KBM-7 (cell line): ENCODE measurements at places on chromosomes 7 and 10.

DNA sequence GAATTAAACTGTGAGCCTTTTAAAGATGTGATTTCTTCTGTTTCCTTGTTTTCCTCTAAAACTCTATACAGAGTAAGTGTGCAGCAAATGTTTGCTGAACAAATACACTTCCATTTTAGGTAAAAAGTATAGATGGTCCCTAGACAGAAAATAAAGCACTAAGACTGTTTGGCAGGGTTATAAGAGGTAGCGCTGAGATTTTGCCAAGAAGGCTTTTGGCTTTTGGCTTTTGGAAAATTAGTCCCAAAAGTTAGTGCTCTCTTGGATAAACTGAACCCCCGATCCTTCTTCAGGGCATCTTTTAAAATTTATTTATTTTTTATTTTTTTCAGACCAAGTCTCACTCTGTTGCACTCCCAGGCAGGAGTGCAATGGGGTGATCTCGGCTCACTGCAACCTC, 175.7 kb upstream of the NRP1 start:
- no peak for DNase-seq

GRCh38 chr7:151819866-151820265, 57.0 kb downstream of the PRKAG2 start:
- no peak for DNase-seq

DNA sequence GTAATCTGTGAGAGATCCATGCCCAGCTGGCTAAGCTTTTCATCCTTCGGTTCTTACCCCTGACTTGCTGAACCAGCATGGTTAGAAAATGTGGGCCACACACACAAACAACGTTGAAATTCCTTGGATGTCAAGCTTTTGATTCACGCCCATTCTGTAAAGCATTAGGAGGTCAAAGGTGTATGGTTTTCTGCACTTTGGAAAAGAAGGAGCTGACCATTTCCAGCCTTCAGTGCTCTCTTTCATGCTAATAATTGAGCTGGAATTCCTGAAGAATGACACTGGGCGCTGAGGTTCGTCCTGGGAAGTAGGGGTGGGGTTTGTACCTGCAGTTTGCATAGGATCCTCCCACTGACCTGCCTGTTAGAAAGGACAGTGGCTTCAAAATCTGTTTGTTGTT, 23.1 kb downstream of the KLF6 start:
- DNase-seq, result no peak

GRCh38 chr7:140235114-140235513, 58.3 kb upstream of the KDM7A start:
- DNase-seq, result no peak

DNA sequence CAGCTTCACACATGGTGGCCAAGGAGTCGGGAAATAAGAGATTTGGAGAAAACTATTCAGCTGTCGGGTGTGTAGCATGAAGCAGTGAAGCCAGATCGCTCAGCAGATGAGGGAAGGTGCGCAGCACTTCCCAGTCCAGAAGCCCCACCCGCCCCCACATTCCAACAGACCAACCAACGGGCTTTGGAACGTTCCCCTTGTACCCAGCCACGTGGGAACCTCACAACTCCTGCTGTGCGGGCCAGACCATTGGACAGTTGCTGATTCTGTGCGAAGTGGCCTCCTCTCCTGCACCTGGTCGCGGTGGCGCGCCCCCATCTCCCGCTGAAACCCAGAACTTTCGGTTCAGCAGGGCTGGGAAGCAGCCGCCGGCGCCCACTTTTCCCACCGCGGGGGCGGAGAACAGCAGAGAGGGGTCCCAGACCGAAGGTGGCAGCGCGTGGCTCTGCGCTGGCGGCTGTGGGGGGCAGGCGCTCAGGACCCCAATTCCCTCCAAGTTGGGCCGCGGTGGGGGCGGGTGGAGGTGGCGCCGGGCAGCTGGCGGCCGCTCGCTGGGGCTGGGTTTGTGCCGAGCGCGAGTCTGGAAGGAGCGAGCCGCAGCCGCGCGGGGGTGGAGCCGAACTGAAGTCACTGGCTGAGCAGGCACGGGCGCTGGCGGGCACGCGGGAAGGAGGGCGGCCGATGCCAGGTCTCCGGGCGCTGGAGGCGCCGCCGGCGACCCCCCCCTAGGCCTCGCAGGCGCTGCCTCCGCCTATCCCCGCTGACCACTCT, 1301.5 kb upstream of the SORCS1 start:
- DNase-seq, result no peak

- DNase-seq, result no peak
These were observed 225.5 kb upstream of the NFE2L3 start for GRCh38 chr7:25926451-25926850.

DNA sequence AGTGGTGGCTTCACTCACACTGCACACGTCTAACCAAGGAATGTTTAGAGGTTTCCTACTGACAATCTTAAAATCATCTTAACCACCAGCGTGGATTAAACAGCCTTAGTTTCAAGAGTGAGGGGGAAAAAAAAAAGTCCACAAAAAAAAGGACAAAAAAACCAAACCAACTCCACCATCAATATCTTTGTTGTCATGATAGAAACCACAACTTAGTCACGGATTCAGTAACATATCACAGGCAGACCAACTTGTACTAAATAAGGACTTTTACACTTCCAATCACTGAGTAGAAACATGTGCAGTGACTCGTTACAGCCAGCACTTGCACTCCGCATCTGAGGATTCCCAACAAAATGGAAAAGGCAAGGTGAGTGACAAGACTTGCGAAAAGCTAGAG, 46.5 kb downstream of the FAM171A1 start:
- no peak for DNase-seq

GRCh38 chr7:35380739-35381224, 126.9 kb upstream of the TBX20 start:
- peak; percentile 57 for DNase-seq

DNA sequence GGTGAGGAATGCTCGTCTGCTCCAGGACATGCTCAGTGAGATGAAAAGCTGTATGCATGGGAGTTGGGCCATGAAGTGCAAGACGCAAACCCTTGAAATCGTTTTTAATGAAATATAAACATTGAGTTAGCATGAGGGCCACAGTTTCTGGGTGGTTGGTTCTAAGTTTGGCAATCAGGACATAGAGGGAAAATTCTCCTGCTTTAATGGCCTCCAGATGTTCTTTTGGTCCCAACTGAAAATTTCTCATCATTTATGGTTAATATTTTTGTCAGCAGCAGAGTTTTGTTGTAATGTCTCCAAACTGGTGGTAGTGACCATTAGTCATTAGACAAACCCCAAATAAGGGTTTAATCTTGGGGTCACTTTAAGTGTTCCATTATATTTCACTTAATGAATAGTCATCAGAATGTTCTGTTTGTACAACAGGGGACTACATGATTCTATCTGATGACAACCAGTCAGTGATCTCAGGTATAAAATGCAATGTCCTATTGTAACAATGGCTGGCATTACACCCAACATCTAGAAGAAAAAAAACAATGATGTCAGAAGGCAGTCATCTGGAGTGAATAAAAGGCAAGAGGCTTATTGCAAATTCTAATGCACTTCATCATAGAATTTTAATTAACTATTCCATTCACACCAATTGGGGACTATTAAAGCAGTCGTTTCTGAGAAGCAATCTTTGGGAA, 197.4 kb downstream of the JCAD start:
- no peak for DNase-seq

DNA sequence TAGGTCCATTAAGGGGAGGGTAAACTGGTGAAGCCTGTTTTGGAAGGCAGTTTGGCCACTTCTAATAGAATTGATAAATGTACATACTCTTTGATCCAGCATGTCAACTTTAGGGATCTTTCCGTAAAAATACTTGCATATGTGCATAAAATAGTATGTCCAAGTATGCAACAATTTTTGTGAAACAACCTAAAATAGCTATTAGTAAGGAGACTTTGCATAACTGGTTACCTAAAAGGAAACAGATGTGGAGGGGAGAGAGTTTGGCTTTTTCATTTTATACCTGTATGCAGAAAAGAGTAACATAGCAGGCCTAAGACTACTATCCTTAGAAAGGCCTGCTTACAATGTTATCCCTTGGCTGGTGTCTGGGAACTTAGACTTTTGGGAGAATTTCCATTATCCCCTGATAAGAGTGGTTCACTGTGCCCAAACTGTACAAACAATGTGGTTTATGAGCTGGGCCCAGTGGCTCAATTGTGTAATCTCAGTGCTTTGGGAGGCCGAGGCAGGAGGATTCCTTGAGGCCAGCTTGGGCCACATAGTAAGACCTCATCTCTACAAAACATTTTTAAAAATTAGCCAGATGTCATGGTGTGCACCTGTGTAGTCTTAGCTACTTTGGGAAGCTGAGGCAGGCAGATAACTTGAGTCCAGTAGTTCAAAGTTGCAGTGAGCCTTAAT, 21.3 kb downstream of the PTPN12 start:
- DNase-seq, result no peak

DNA sequence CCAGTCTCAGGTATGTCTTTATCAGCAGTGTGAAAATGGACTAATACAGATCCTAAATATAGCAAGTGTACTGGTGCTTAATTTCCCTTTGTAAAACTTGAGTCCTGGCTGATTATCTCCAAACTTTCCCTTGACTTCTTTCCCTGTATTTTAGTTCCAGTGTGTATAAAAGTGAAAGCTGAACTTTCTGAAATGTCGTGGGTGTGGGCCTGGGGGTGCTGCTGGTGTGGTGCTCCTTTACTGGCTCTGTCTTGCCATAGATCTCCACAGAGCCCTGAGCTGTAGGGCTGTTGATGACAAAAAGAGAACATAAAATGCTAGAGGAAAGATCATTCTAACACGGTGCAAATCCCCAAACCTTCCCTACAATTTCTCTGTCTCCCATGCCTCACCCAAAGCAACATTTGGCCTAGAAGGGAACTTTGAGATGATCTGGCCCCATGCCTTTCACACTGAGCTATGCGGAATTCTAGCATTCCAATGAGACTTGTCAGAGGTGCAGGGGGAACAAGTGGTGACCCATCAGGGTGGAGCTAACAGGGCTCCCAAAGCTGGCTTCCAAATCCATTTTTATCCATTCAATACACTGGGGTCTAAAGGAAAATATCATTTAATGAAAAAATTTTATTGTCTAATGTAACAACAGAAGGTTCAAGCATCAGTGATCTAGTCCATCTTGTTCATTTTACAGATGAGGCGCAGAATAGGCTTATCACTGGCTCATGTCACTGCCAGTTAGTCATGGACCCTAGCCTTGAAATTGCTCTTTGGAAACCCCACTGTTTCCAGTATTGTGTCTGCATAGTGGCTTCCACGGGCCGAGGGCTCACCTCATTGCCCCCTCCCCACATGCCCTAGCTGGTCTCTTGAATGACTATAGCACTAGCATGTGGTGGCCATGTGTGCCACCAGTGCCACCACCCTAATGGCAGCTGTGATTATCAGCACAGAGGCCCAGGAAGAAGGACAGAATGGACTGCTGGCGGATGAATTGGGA, 1000.9 kb downstream of the LRMDA start:
- DNase-seq, result no peak

GRCh38 chr7:43583424-43584194, 701 bp downstream of the STK17A start:
- peak; percentile 74 for DNase-seq

GRCh38 chr10:52004342-52004949, 305.1 kb upstream of the CSTF2T start:
- DNase-seq, result peak; percentile 40

DNA sequence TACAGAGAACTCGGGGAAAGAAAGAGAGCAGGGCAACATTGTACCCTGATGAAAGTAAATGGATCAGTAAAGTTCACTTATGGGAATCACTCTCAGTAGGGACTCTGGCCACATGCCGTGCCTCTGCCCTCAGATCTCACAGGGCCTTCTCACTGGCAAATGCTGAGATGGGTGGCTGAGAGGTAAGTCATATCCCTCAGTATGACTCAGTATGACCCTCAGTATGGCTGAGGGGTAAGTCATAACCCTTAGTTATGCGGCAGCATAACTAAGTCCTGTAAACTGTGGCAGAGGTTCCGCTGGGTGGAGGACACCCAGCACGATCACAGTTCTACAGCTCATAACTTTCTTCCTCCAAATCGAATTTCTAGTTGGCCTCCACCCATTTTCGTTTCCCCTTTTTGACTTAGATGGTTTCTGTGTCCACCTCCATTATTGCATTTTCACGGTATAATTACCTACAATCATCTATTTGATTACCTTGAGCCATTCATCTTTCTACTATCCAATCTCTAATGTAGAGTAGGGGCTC, 26.5 kb upstream of the WNT16 start:
- no peak for DNase-seq

DNA sequence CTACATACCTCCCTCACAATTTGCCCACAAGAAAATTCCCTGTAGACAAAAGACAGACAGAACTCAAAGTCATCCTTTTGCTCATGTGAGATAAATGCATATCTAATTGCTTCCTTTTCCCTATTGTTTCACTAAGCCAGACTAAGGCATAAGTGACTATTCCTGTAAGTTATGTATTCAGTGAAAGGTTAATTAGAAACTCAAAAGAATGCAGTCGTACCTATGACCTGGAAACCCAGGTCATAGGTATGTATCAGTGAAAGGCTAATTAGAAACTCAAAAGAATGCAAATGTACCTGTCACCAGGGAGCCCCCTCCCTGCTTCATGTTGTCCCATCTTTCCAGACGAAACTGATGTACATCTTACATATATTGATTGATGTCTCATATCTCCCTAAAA, 10.3 kb upstream of the GARS1 start:
- no peak for DNase-seq

GRCh38 chr7:40015790-40016296, 65.8 kb downstream of the CDK13 start:
- peak; percentile 78 for DNase-seq

- DNase-seq, result peak; percentile 68
These were observed 704 bp upstream of the ERLIN1 start for GRCh38 chr10:100186253-100187212.

DNA sequence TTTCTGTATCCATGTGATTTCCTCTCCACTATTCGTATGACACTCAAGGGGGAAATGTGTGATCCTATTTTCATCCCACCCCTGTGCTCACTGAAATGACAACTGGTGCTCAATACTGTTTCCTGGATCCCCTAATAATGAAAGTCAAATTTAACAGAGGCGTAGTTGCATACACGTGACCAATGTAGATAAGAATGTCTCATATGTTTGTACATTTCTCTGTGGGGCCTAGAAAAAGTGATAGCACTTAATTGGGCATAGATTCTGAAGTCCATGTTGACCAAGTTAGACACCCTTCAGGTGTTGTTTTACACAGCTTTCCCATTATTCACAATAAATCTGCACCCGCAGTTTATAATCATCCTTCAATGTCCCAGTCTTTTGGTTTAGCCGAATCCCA, 59.1 kb downstream of the JAZF1 start:
- DNase-seq, result no peak

- DNase-seq, result no peak
These were observed 3.3 kb downstream of the LFNG start for GRCh38 chr7:2522780-2523433.

DNA sequence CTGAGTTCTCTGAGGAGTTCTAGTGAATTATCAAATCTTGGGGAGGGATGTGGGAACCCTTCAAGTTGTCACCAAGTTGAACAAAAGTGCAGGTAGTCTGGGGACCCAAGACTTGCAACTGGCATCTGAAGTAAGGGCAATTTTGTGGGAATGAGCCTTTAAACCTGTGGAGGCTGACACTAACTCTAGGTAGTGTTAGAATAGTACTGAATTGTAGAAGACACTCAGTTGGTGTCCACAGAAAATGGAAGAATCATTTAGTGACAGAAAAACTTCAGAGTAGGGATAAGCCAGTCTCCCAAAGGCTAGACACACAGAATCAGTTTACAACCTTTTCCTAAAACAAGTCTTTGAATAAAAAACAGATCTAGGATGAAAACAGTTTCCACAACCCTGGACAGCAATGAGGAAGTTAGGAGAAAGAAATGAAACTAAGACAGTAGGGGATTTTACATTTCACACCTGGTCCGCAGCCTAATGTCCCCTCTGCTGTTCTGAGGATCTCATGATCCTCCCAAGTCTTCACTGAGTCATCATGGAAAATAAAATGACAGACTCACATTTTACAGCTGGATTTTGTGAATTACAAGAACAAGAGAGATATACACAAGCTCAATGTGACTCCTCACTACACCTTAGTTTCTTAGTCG, 23.0 kb upstream of the ING3 start:
- no peak for DNase-seq
